ENCODE measurements at places on chromosomes 7 and 10. TPM values are rescaled to one million over a fixed set of nuclear protein-coding genes. Genes with fewer than 3 reads are reported as not detected.

The OR6B1 gene
- not detected for polyA plus RNA-seq

The CFAP70 gene
- 0.82 TPM for polyA plus RNA-seq

DNA sequence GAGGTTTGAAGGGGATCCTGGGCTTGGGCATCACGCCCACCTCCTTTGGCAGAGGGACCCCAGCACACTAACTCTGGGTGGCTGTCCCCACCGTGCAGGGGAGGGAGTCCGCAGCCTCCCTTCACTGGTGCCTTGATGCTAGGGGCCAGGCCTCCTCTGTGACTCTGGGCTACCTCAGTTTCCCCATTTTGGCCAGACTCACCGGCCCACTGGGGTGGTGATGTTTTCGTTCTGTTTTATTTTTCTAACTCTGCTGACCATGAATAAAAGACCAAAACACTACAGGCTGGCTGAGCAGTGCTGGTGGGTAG is 503 bp upstream of the TRIP6 start:
- peaks cover 4% of the 10 kb centered on the region for H3K36me3 ChIP-seq
- no peaks in the 10 kb centered on the region for H3K27me3 ChIP-seq
- peak overlapping the region; percentile 66 for H3K27ac ChIP-seq
- H3K4me3 ChIP-seq, result no peak overlapping the region
- peaks cover 10% of the 10 kb centered on the region for H3K4me1 ChIP-seq
- no peak for DNase-seq

The TMEM72 gene
- polyA plus RNA-seq, result not detected

- H3K36me3 ChIP-seq, result no peaks in the 10 kb centered on the region
- no peak overlapping the region for H3K27ac ChIP-seq
- H3K4me3 ChIP-seq, result no peak overlapping the region
- H3K4me1 ChIP-seq, result no peaks in the 10 kb centered on the region
Observed at GRCh38 chr7:152859781-152860191, 100.2 kb downstream of the ACTR3B start.

DNA sequence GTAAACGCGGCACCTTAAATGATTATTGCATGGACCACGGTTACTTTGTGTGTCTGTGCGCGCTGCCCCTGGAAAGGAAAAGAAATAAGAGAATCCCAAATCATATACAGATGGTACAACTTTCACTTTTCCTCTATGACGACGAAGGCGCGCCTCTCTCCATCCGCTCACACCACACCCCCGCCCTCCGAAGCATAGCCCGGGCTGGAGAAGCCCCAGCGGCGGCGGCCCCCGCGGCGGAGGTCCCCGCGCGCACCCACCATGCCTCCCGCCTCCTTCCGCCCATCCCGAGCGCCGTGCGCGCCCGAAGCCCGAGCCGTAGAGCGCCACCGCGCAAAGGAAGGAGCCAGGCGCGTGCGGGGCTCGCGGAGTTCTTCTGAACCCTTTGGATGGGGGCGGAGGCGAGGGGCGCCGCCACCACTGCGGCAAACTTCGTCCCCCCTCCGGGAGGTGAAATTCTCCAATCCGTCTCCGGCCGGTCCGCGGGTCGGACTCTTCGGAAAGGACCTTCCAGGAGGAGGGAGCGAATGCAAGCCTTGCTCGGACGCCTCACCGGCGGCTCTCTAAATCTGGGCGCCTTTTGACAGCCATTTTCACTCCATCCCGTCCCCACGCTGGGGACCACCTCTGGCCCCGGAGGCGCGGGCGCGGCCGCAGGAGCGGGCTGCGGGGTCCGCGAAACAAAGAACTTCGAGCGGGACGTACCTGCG is 588 bp downstream of the GLI3 start:
- no peaks in the 10 kb centered on the region for H3K4me1 ChIP-seq
- peaks cover 8% of the 10 kb centered on the region for H3K27me3 ChIP-seq
- DNase-seq, result no peak
- no peaks in the 10 kb centered on the region for H3K36me3 ChIP-seq
- H3K4me3 ChIP-seq, result no peak overlapping the region

Measured in CD4-positive, alpha-beta memory T cell (primary cell).